ENCODE measurements at places on chromosomes 2 and 18.

- no peak for DNase-seq
Measured at GRCh38 chr18:45752681-45753080, 28.7 kb downstream of the SLC14A1 start.

DNA sequence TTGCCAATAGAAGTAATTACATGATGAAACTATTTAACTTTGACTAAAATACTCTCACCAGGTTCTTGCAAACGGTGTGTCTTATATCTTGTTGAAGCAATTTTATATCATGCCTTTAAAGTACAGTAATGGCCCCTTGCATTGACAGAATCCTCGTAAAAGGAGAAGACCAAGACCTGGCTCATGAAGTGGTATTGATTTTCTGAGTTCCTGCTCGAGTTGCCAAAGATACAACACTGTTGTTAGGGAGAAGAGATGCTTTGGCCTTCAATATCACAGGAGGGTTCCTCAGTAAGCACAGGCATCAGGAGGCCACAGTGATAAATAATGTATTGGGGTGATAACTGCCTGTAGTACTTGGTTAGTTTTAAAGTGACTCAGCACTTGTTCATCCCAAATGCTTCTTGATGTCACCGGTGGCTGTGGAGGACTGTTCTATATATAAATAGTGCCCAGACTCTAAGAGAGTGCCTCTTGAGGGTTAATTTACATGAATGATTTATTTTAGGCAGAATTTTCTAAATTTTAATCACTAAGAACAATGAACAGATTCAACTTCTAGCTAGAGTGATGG, 571.7 kb upstream of the FANCL start:
- no peak for DNase-seq

DNA sequence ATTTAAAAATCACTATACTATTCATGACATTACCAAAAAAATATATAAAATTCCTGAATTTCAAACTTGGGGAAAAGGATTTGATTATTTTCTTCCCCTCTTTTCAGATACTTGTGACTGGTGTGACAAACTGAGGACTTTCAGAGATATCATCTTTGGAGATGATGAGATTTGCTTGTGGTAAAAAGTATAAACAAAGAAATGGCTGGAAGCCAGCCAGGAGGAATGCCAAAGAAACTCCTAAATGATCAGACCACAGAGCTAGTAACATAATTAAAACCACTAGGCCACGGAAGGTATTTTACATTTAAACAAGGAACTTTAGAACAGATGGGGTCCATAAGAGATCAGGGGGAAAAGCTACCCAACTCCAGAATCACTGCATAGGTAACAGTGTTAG, 58.7 kb downstream of the PIGN start:
- no peak for DNase-seq

- no peak for DNase-seq
Measured at GRCh38 chr2:241232736-241233575, 44.5 kb downstream of the ANO7 start.

DNA sequence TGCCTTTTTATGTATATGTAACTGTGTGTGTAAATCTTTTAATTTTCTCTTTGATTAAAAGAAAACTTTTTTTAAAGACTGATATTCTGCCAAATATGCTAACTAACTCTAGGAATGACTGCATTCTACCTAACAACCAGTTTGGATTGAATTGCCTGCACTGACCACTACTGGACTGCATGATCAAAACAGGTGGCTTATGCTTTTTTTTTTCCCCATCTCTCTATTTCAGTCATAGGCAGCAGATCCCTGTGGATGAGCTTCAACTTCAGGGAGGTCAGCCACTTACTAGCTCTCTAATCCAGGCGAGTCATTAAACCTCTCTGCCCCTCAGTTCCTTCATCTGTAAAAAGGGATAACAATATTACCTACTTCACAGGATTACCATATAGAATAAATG, 138.6 kb upstream of the SERTAD2 start:
- no peak for DNase-seq

DNA sequence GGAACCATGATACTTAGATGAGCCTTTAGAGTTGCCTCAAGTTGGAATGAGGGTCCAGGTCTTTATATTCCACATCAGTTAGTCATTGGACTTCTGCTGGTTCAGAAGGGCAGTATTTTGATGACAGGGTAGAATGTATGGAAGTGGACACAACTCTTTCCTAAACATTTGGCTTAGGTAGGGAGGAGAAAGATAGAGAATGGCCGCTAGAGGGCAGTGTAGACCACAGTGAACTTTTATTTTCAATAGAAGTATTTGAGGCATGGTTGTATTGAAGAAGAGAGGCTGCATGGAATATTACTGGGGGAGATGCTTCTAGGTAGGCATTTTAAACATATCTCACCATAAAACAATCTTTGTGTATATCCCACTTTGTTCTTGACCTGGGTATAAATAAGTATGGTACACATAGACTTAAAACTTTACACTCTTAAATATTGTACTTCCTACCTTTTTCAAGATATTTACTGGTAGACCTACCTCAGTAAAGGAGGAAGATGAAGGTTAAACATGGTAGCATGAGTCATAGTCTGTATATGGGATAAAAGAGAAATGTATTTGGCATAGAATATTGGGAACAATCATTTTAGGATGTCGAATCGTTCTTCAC, 497.6 kb upstream of the FAM98A start:
- DNase-seq = no peak

Measured in cerebellar nuclear complex (tissue), 1 donor.